Stimulated activated CD4-positive, alpha-beta T cell treated with anti-CD3 and anti-CD28 coated beads, Interleukin-12 subunit alpha, Interleukin-12 subunit beta, amount 100 ng/mL, for 48 hours (primary cell): ENCODE measurements at places on chromosomes 6 and 20.

- no peak for DNase-seq
Measured at GRCh38 chr6:11212664-11213063, 19.8 kb downstream of the NEDD9 start.

GRCh38 chr20:32583581-32584070 lies 1.5 kb downstream of the NOL4L start:
- DNase-seq, result no peak

GRCh38 chr20:21398109-21399004 lies 1.0 kb upstream of the NKX2-4 start:
- DNase-seq, result no peak

DNA sequence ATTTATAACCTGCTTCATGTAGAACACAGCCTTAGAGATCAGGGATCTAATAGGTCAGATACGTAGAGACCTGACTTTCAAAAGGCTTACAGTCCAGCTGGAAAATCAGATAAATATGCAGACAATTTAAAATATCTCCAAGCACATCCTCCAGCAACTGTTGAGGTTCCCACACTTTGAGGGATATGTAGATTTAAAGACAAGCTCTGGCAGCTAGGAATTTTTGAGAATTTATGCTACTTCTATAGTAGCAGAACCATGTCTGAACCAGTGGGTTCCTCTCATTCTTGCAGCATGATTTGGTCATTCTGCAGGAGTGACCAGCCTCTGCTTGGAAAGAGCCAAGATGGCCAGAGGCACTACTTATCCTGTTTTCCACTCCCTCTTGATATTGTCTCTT lies 60.5 kb downstream of the CYB5R4 start:
- no peak for DNase-seq

DNA sequence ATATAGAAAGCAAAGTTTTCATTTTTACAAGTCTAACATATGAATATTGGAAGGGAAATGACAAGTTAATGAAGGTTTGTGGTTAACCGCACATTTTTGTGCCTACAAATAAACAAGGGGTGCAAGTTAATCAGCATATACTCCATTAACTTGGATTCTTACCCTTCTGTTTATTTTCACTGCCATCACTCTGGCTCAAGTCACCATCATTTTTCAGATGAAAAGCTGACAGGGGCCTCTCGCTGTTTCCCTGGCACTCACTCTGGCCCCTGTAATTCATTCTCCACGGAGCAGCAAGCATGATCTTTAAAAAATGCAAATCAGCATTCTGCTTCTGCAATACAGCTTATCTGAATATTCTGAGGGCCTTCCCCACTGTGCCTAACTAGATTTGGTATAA lies 29.8 kb downstream of the APCDD1L start:
- no peak for DNase-seq

DNA sequence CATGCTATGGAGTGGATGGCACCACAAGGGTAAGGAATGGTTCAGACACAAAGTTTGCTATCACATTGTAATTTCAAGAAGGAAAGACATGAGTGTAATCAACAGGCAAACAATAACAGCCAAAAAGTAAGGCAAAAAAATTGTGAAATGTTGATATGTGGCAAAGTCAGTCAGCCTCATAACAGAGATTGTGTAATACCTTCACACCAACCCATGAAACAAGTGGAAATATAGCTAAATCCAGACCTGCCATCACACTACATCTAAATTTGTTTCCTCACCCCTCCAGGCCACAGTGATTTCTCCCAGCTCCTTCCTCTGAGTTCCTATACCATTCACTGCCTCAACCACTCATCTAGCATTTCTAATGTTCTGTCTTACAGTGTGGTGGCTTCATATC lies 37.3 kb downstream of the SIM1 start:
- DNase-seq, result no peak

GRCh38 chr6:8054276-8054675 lies 9.9 kb downstream of the BLOC1S5 start:
- no peak for DNase-seq

DNA sequence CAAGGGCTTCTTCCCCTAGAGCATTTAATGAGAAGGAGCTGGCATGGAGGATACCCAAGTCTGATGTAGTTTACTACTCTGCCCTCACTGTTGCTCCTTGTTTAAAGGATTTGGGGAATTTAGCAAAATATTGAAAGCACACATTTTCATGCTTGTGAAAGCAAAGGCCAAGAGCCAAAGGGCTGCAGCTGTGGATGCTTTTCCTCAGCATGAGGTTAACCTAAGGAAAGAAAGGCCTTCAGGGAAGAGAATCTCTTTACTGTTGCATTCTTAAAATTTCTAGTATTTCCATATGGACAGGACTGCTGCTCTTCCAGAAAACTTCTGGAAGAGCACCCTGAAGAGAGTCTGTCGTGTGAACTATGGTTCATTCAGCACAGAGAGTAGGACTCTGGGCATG lies 45.9 kb upstream of the SASH1 start:
- DNase-seq, result no peak

DNA sequence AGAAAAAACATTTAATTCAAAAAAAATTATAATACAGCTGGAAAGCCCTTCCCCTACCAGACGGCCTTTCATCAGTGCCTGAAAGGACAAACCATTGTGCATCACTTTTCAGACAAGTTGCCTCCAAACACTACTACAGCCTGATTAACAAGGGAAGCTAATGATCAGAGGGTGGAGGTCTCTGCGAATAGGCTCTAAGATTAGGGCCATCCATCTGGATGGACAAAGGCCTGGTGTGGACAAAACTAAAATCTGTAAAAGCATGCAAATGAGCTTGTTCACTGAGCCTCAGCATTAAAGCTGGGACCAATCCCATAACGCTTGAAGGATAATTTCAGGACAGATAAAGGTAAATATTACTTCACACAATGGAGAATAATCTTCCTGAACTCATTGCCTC lies 228.7 kb upstream of the PLN start:
- DNase-seq, result no peak

- no peak for DNase-seq
Measured at GRCh38 chr20:11080010-11080409, 406.2 kb upstream of the JAG1 start.

GRCh38 chr6:138692058-138692977 lies 81.3 kb upstream of the CCDC28A start:
- peak; percentile 46 for DNase-seq

DNA sequence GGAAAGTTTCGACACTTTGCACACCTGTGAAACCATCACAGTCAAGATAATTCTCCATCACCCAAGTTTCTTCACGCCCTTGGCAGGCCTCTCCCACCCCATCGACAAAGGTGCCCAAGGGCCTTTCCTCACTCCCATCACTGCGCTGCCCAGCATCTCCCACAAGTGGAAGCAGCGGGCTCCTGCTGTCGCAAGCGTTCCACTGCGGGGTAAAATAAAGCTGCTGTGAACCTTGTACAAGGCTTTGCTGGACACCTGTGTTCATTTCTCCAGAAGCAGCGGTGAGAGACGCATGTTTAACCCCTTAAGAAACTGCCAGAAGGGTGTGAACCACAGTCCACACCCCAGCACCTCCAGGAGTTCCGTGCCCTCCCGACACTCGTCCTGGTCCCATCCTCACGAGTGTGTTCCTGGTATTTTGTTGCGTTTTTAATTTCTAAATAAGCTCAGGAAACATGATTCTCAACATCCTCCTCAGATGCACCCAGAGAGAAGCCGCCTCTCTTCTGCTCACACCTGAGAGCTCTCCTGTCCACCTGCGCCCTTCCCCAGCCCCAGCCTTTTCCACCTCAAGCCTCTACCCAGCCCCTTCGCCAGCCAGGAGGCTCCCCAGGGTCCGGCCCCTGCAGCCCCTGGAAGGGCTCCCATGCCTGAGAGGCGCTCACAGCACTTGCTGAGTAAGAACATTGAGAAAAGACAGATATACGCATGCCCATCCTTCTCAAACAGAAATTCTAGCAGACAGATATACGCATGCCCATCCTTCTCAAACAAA lies 97.5 kb downstream of the TAF4 start:
- no peak for DNase-seq

DNA sequence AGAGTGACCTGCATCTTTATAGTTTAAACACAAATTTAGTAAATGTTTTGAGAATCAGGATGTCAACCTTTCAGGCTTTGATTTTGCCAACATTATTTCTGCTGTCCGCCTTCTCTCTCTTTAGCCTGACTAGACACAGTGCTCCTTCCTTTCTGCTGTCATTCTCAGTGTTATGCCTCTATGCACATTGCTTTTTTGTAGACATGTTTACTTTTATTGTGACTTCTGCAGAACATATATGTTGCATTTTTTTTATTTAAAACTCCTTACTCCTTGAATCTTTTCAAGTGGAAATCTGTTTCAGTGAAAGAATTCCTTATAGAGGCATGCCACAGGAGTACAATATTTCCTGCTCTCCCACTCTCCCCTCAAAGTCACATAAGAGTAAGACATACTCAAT lies 64.2 kb downstream of the LAMA4 start:
- DNase-seq, result no peak

- no peak for DNase-seq
Measured at GRCh38 chr20:25336561-25337422, 53.8 kb downstream of the ABHD12 start.

- DNase-seq, result peak; percentile 64
Measured at GRCh38 chr6:112235956-112236355, 18.4 kb downstream of the LAMA4 start.

DNA sequence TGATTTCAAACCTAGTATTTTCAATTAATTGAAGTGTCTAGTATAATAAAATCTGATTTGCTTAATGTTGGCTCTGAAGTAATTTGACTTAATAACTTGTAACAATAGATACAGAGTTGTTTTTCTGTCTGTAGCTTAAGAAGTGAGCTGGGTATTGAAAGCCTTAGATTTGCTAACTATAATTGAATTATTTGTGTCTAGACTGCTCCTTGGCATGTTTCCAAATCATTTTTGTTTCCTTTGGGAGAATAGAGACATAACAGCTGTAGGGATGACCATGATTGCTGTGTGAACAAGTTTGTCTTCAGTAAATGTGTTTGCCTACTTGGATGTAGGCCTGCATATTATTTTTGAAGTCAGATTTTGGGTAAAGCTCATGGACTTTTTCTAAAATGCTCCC lies 115.4 kb downstream of the SCAF8 start:
- DNase-seq, result no peak

DNA sequence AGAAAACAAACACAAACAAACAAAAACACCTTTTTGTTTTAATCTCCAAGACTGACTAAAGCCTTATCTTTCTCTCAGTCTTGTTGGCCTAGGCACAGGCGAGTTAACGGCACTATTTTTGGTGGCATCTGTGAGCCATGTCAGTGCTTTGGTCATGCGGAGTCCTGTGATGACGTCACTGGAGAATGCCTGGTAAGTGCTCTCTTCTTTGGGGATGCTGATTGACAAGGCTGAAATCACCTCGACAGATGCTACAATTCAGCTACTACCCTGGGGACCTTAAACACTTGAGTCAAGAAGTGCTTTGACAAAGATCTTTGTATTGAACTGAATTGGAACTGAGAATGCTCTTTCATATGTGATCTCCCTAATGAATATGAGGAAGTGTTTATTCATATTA lies 384.1 kb downstream of the LAMA2 start:
- DNase-seq, result no peak

GRCh38 chr6:161373905-161374451 lies 100.1 kb upstream of the AGPAT4 start:
- peak; percentile 39 for DNase-seq

GRCh38 chr20:50005471-50005981 lies 22.7 kb downstream of the SNAI1 start:
- DNase-seq, result no peak

- DNase-seq, result no peak
Measured at GRCh38 chr6:143160439-143161220, 99.9 kb downstream of the AIG1 start.

DNA sequence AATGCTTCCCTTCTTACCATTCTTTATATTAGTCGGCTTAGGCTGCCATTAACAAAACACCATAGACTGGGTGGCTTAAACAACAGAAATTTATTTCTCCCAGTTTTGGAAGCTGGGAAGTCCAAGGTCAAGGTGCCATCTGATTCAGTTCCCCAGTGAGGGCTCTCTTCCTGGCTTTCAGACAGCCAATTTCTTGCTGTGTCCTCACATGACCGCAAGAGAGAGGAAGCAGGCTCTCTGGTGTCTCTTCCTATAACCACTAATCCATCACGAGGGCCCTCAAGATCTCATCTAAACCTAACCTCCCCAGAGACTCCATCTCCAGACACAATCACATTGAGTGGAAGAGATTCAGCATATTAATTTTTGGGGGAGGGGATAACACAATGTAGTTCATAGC lies 193.0 kb upstream of the SGK1 start:
- no peak for DNase-seq

DNA sequence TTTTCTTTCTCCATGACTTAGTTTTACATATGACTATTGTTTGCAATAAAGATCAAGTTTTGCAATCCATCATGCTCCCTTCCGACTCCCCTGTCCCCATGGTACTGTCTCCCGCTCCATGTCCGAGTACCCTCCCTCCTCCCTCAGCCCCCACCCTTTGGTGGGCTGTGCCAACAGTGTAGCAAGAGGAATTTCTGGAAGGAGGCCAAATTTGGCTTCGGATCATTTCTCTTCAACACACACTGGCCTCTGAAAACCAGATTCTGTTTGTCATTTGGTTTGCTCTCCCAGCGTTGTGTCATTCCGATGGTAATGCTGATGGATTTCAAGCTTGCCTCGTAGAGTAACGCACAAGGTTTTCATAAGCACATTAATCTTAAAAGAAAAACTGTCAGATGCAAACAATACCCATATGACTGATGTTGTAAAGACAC lies 22.9 kb upstream of the PAX1 start:
- DNase-seq, result no peak

DNA sequence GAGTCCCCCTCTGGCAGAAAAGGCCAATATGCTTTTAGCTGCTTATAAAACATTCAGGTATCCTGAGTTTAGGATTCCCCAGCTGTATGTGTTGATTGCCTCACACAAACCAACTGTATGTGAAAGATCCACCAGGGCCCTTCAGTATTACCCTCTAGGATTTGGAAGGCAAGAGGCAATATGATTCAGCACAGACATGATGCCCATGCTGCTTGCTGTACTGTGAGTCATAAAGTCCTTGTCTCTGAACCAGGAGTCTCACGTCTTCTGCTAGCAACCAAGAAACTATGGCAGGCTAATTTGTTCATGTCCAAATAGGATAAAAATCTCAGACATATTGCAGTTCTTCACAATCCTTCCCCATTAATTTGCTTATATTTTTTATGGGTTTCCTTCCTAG lies 789.2 kb upstream of the SLC35B3 start:
- DNase-seq, result no peak

- DNase-seq, result no peak
Measured at GRCh38 chr6:36929152-36929551, 25.4 kb upstream of the PI16 start.

DNA sequence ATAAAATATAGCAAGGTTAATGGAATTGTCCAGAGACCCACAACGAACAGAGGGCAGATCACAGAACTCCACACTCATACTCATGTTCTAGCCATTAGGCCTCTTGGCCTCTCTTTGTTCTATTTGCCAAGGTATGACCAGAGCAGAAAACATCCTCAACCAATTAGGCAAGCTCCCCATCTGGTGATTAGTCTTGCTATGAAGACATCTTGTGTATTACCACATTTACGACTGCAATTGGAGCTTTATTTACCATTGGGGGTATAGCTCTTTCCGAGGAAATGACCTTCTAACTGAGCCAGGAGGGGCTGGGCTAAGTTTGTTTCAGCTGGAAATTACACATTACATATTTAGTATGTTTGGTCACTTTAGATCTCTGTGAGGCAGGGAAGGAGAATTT lies 593.9 kb downstream of the CD109 start:
- no peak for DNase-seq
